Muscle of arm (tissue), 14 donors: ENCODE measurements at places on chromosomes 3 and 15.

DNA sequence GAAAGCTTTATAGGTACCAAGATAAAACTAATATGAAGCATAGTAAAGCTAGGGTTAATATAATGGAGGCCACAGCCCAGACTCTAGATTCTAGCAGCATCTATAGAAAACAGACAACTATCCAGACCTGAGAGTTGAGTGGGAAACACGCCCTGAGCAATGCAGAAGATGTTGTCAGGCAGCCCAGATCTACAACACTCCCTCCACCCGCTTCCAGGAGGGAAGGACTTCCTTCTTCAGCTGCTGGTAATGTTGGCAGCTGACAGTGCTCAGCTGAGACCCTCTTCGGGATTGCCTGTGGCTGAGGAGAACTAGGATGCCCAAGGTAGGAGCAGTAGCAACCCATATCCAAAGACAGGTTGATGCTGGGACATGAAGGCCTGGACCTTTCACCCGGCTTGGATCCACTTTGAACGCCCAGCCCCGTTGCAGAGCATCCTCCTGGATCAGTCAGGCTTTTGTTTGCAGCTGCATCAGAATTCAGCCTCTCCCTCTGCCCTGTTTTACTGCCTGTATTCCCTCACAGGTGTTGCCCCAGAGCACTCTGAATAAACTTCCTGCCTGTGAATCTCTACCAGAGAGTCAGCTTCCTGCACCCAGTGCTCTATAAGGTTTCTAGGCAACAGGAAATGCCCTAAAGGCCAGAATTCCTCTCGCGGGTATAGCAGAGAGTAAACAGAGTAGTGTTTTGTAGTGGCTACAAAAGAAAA is 174.7 kb upstream of the IL12A start:
- DNase-seq = no peak

GRCh38 chr15:70853318-70853972 is 512 bp downstream of the LARP6 start:
- peak; percentile 57 for DNase-seq

- DNase-seq = no peak
Observed at GRCh38 chr3:95514260-95514659, 1300.1 kb upstream of the EPHA6 start.

- no peak for DNase-seq
Observed at GRCh38 chr3:188211476-188211875, 57.5 kb downstream of the LPP start.

- no peak for DNase-seq
Observed at GRCh38 chr3:146091397-146091796, 69.6 kb downstream of the PLOD2 start.

DNA sequence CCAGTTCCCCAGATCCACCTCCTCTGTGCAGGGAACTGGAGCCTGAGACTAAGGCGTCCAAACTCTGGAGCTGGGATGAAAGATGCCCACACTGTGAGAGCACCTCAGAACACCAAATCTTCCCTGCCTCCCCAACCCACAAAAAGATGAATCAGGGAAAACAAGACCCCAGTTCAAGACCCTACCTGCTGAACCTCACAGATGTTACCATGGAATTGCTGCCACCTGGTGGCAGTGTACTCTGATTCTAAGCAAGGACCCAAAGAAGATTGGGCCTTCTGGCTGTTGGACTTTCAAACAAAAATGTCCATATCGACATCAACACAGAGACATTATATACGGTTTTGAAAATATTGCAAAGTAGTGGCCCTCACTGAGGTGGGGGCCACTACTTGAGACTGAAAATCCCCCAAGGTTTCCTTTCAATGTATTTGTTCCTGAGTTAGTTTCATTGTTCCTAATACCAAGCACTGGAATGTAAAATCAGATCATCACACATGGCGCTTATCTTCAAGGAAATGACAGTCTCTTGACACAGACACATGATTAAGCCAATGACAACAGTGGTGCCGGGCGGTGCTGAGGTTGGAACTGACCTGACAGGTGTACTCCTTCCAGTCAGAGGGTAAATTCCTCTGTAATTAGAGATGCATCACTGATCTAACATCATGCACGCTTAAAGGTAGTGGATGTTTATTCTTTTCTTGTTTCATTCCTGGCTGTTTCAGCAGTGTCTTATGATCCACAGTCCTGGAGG is 67.6 kb downstream of the SLC6A11 start:
- no peak for DNase-seq

DNA sequence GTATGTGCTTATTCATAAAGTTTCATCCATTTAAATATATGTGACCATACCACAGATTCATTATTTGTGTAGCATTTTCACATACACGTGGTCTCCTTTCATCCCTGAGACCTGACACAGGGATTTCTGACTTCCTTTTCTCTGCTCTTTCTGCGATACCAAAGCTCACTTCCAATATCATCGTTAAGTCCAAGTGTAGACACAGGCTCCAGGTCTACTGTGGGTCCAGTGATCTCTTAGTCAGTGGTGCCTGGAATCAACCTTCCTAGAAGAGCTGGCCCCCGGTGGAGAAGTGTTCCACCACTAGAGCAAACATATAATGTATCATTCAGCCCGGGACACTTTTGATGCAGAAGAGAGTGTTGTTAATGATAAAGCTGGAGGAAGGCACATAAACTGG is 72.4 kb downstream of the LDHAL6B start:
- DNase-seq = no peak

DNA sequence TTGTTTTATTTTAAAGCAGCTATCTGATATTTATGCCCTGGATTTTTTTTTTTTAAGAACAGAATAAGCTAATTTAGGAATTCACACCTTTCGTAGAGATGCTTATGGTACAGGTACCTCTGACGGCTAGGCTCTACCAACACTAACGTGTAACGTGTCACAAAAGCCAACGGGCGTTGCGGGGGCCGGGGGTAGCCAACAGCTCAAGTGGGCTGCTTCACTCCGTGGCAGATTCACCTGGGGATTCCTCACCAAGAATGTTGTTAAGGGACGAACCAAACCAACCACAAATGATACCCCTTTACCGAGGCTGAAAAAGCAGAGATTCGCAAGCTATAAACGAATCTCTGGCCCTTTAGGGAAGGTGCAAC is 1.0 kb downstream of the TMCC1 start:
- DNase-seq = no peak

- DNase-seq = no peak
Observed at GRCh38 chr3:97885931-97886824, 64.4 kb downstream of the CRYBG3 start.

DNA sequence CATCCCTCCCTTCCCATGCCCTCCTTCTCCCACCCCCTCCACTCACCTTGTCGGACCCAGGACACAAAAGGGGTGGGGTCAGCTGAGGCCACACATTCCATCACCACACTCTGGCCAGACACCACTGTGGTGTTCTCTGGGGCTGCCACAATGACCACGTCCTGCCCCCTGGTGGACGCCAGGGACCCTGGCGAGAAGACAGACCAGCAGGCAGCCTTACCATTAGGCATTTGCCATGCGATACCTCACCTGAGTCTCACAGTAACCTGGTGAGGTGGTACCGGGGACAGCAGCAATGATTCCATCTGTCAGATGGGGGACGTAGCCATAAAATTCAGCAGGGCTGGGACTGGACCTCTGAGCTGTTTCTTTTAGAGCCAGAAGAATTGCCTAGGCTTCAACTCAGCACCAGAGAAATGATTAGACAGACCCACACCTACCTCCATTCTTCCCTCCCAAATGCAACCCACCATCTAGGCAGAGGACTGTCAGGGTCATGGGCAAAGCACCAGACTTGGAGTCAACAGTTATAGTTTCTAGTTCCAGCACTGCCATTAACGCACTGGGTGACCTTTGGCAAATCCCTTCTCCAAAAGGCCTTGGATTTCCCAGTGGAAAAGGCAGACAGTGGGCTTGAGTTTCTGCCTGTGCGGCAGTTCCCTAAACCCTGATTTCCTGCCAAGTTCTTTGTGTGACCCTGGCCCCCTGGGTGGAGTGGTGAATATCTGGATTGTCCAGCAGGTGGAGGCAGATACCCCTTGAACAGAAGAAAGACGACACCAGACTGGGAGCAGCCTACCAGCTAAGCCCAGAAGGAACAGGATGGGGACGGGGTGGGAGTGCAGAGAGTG is 21.8 kb downstream of the IGDCC4 start:
- peak; percentile 81 for DNase-seq

GRCh38 chr3:15726043-15726442 is 71.7 kb downstream of the ANKRD28 start:
- no peak for DNase-seq

DNA sequence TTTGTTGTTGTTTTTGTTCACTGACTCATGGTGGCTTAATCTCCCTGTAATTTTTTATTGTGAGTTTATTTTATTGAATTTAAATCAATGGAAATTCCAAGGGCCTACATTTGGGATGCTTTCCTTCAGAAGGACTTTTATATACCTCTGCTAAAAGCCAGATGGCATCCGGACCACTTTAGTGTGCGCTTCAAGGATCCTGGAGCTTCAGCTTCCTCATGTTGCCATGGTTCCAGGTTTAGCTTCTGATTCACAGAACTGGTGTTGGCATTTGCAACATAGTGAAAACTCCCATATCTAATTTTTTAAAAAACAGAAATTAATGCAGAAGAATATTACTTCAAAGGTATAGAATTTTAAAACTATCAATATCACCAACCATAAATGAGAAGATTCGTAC is 8.5 kb upstream of the HACD2 start:
- no peak for DNase-seq

- no peak for DNase-seq
Observed at GRCh38 chr3:35679409-35680080, 40.2 kb downstream of the ARPP21 start.

- DNase-seq = no peak
Observed at GRCh38 chr3:163605915-163606314, 1472.4 kb downstream of the SI start.

DNA sequence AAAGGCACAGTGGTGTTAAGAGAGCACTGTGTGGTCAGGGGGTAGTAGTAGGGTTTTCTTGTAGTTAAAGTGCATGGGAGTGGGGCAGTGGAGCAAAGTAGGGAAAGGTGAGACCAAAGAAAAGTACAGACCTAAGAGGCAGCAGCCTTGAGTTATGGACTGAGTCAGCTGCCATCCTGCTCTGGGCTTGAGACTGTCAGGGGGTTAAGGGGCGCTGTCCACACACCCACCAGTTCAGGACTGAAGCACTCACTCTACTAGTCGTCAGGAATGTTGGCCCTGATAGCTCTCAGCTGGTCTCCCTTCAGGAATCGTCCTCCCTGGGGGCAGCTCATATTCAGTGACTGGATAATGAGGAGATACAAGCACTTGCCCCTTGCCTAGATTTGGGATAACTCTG is 7.9 kb downstream of the CCR4 start:
- DNase-seq = no peak

- DNase-seq = no peak
Observed at GRCh38 chr3:179336345-179336929, 11.1 kb upstream of the MFN1 start.

- DNase-seq = no peak
Observed at GRCh38 chr3:65545429-65545828, 493.3 kb downstream of the MAGI1 start.

GRCh38 chr15:40344631-40345120 is 3.9 kb upstream of the CCDC9B start:
- no peak for DNase-seq

DNA sequence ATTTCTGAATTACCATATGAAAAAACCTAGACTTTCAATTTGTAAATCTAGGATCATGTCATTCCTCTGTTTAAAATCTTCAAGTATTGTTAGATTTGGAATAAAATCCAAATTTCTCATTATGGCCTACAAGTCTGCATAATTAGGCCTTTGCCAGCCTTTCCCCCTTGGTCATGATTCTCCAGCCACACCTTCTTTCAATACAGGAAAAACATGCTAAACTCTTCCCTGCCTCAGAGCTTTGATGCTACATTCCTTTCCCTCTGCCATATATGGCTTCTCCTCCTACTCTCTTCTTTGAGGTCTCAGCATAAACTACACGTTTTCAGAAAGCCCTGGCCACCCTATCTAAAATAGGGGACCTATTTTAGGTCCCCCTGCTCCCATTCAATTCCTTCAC is 48.5 kb downstream of the TM6SF1 start:
- no peak for DNase-seq

DNA sequence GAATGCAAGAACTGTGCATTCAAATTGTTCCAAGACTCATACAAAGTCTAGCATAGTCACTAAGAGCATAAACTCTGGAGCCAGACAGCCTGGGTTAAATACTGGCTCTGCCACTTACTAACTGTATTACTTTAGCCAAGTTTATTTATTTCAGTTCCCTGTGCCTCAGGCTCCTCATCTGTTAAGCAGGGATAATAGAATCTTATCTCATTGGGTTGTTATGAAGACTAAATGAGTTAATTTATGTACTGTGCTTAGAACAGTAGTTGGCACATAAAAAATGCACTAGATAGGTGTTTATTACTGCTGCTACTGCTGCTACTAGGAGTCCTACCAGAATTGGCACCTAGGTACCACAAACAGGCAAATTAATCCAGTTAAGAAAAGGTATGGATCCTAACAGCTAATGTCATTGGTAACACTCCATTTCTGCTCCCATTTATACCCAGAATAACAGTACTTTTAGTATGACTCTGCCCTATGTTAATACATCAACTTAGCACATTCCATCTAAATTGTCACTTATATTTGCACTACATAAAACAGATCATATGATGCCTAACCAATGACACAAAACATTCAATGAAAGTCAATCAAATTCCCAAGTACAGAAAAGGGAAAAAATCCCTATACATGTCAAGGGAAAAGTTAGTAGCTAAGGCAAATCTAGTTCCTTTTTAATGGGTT is 45.7 kb downstream of the GSK3B start:
- DNase-seq = no peak

- peak; percentile 73 for DNase-seq
Observed at GRCh38 chr15:93587059-93587521, 498.1 kb upstream of the RGMA start.

- no peak for DNase-seq
Observed at GRCh38 chr15:42825599-42825998, 88.7 kb upstream of the CDAN1 start.

- DNase-seq = no peak
Observed at GRCh38 chr3:52257911-52258310, 12.4 kb downstream of the PPM1M start.

DNA sequence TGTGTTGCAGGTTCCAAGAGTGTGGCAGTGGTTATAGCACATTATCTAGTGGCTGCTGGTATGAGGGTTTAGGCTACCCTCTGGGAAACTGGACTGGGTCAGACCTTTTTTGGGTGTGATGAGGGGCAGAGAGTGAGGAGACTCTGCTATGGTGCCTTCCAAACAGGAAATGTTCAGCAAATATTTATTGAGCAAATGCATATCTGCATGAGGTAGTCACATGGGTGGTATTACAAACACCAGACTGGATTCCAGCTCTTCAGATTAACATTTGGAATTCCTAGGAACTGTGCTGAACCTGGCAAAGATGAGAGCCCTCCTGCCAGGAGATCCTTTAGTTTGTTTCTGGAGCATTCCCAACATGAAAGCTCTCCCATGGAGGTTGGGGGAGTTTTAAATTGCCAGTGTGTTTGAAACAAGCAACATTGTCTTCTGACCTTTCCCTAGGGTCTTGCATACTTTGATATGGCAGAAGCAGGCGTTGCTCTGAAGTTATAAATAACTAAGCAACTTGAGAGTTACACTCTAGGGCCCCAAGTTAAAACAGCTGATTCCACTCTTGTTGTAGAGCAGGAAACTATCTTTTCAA is 341.2 kb upstream of the C2CD4B start:
- DNase-seq = no peak
